Activated CD8-positive, alpha-beta memory T cell treated with anti-CD3 and anti-CD28 coated beads for 1 hour (primary cell): ENCODE measurements at places on chromosomes 1 and 21.

DNA sequence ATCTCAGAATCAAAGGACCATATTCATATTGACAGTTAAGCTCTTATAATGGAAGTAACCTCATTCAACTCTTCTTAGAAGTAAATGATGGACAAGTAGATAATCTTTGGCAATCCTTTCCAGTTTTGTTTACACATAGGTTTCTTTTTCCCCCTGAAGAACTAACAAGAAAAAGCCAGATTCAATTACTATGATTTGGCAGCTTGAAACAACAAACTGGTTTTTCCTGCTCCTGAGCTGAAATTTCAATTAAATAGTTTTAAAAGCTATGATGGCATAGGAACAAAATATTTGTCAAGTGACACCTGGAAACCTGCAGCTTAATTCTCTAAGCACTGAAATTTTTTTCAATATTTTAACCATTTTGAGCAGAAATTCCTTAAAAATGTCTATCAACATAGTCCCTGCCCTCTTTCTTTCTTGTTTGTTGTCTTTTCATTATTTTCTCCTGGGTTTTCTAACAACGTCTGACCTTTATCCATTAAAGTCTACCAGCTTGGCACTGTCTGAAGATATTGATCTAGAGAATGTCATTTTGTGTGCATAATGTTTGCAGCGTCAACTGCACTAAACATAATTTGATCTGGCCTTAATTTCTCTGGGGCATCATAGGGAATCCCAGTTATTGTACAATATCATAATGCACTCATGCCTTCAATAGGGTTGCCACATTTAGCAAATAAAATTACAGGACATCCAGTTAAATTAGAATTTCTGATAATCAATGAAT lies 4.0 kb upstream of the SLC35A3 start:
- no peak for DNase-seq

GRCh38 chr1:115505148-115505571 lies 136.6 kb upstream of the VANGL1 start:
- DNase-seq: no peak

DNA sequence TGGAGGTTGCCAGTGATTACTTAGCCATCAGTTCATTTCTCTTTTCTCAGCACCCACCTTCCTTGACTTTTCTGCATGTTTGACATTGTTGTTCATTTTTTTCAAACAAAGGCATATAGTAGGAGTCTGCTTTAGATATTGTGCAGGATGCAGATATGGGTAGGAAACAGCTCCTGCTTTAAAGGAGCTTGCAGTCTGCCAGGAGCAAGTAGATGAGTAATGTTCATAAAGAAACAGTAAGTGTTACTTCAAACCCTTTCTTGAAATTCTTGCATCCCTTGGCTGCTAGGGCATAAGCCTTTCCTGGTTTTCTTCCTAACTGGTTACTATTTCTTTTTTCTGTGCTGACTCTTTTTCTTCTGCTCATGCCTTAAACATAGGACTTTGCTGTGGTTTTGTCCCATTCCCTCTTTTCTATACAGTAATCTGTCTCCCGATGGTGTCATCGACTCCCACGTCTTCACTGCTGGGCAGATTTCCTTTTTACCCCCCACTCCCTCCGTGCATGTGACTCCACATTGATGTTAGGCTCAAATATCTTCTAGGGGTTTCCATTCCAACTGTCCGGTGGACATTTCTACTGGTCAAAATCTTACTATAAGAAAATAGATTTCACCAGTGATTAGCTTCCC lies 20.4 kb downstream of the PTGFRN start:
- no peak for DNase-seq

GRCh38 chr1:34019741-34020552 lies 145.1 kb downstream of the CSMD2 start:
- DNase-seq: no peak

DNA sequence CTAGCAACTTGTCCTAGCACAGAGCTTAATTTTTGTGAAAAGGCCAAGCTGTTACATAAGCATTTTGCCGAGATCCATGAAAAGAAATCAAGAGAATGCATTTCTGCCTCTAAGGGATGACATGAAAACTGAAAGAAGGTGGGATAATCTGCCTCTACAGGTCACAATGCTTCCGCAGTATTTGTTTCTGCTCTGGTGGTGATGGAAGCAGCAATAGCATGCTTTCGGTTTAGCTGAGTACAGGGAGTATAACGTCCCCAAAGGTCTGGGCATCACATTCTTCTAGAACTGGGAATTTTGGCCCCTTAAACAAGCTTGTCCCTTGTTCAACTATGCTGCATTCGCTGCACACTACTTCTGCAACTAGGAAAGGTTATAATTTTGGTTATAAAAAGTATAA lies 14.4 kb upstream of the MAGI3 start:
- DNase-seq: no peak
